ENCODE measurements at places on chromosomes 12 and 14. TPM values are rescaled to one million over a fixed set of nuclear protein-coding genes. Genes with fewer than 3 reads are reported as not detected.

Gene CIROP
- not detected for total RNA-seq

Gene CACNA1C
- total RNA-seq, result 11.7 TPM

Gene LUM
- 603 TPM for total RNA-seq

Gene CLEC1B
- total RNA-seq, result not detected

Gene TAS2R30
- 9.1 TPM for total RNA-seq

Gene TMEM229B
- 0.64 TPM for total RNA-seq

Gene RBP5
- not detected for total RNA-seq

Gene KRT74
- total RNA-seq, result not detected

Gene STAB2
- total RNA-seq, result not detected

Gene CCDC197
- not detected for total RNA-seq

Gene RPS6KA5
- total RNA-seq, result 0.86 TPM

Gene LMNTD1
- not detected for total RNA-seq

Gene ESPL1
- 4.8 TPM for total RNA-seq

Gene ADAM21
- 0.43 TPM for total RNA-seq

Gene PMCH
- total RNA-seq, result not detected

Gene OTOGL
- total RNA-seq, result under 0.01 TPM
